HCT116 (cell line): ENCODE measurements at places on chromosomes 6 and 20.

DNA sequence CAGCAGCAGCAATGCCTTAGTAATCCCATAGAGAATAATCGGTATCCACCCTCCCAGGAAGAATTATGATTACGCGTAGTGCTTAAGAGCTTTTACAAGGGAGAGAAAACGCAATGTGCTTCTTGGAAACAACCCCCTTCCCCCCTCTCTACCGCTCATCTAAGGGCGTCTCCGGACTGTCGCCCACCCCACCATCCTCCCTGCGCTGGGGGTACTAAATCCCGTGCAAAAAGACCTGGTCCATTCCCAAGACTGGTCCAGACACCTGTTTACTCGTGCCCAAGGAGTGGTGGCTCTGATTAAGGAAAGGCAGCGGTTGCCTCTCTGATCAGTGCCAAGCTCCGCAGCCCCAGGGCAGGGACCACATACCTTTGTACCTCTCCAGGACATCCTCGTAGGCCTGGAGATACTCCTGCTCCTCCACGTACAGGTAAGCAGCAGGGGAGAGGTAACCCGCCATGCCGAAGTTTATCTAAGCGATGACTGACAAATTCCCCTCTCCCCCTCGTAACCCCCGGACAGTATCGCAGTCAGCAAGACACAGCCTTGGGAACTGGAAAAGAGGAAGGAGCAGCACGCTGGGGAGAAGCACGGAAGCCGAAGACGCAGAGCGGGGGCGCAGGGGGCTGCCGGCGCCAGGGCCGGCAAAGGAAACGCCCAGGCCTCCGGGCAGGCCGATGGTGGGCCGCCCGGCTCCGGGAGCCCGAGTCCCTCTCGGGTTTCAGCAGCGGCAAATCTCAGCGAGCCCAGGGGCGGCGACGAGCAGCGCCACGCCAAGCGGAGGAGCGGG is 112.0 kb upstream of the BEND6 start:
- DNase-seq, result no peak

- DNase-seq, result no peak
These were observed 154.0 kb upstream of the LAMP5 start for GRCh38 chr20:9360431-9360830.

GRCh38 chr6:123879749-123880148 is 76.1 kb downstream of the NKAIN2 start:
- DNase-seq, result no peak

DNA sequence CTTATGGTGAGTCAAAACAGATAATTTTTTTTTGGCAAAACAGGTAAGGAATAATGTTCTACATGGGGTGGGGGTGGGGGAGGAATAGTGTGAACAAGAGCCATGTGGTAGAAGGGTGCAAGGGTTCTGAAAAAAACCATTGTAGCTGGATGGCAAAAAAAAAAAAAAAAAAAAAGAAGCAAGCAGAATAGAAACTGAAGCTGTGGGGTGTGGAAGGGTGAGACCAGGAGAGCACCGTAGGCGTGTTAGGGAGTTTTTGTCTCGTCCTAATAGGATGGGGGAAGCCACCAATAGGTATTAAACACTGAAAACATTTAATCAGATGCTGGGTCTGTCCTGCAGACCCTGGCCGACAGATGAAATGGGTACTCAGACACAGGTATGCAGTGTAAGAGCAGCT is 110.1 kb downstream of the ADTRP start:
- DNase-seq, result no peak

GRCh38 chr6:32685603-32686002 is 19.1 kb upstream of the HLA-DQB1 start:
- no peak for DNase-seq

- DNase-seq, result no peak
These were observed 706.5 kb upstream of the MAN1A1 start for GRCh38 chr6:120056085-120056484.

GRCh38 chr20:35021063-35021462 is 65.4 kb downstream of the MYH7B start:
- DNase-seq, result no peak

- DNase-seq, result no peak
These were observed 24.3 kb upstream of the IL17A start for GRCh38 chr6:52161689-52162438.

DNA sequence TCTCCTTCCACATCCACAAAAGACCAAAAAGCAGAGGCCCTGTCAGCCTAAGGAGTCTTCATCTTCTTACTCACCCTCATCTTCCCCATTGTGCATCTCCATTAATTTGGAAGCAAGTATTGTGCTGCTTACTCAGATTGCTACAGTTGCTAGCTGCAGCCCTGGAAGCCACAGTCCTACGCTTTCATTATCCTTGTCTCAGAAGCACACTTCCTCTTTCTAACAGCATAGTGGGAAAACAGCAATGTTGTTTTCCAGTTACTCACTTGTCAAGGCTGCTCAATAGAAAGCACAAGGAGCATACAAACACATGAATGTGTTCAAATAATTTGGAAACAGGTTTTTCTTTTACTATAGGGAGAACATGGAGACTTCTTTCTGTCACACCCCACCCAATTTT is 76.6 kb upstream of the RBM24 start:
- no peak for DNase-seq

- DNase-seq, result no peak
These were observed 6.5 kb downstream of the ELOVL5 start for GRCh38 chr6:53342217-53342616.

GRCh38 chr20:46545077-46545826 is 5.2 kb downstream of the OCSTAMP start:
- DNase-seq, result no peak

GRCh38 chr6:117548797-117549301 is 53.5 kb downstream of the GOPC start:
- no peak for DNase-seq

DNA sequence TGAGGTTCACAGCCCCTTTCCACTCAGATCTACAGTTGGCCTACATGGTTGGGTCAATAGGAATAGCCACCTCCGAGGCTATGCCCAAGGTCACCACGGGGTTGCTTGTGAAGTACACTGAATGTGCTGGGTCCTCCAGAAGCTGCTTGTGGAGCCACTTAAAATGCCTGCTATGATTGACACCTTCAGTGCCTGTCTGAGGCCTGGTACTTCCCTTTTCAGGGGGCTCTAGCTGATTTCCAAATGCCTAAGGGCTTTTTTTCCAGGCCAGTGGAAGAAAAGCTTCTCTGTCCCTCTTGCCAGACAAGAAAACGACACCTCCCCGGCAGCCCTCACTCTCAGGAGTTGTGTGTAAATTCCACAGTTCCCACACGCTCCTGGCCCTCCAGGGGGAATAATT is 6.3 kb upstream of the NXT1 start:
- no peak for DNase-seq

DNA sequence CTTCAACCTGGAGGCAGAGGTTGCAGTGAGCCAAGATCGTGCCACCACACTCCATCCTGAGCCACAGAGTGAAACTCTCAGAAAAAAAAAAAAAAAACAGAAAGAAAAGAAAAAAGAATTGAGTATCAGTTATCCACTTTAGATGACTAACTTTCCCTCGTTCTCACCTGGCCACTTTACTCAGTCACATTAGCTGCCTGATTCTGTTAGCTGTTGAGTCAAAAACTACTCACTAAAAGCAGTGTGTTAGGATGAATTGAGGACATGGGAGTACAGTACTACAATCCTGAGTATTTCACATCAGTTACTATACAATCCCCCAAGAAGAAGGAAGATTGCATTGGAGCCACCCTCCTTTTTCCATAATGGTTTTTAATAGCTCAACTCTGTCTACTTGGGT is 114.6 kb downstream of the ADAT2 start:
- no peak for DNase-seq

GRCh38 chr20:25252686-25253421 is 5.0 kb downstream of the PYGB start:
- no peak for DNase-seq

DNA sequence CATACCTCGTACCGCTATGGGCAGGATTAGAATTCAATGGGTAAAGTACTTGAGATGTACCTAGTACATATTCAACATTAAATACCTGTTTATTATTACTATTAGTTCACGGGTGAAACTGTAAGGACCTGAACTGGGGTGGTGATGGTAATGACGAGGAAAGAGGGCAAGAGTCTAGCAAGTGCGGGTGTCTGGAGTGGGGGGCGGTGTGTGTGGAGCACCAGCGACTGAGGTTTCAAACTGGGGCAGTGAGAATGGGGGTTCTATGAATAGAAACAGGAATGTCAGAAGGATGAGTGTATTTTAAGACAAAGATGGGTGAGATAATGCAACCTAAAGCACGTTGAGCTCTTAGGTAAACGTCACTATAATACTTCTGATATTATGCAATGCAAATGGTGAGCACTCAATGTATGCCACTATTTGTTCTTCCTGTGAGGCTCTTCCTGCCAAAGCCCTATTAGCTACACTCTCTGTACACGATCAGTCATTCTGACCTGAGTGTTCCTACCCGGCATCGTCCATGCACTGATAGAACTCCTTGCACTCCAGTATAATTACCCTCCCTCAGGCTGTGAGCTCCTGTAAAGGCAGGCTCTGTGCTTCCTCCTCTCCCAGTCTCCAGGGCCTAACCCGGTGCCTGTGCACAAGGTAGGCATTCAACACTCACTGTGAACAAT is 55.0 kb downstream of the ALDH5A1 start:
- DNase-seq, result no peak

- DNase-seq, result no peak
These were observed 786.1 kb downstream of the TFAP2A start for GRCh38 chr6:9628819-9629218.

GRCh38 chr6:28474441-28475219 is 31.3 kb upstream of the ZSCAN23 start:
- DNase-seq, result peak; percentile 88
